Epithelial cell of prostate (primary cell): ENCODE measurements at places on chromosomes 1 and 21.

GRCh38 chr1:209805875-209806760 is at the start of gene IRF6:
Gene IRF6 (minus strand): TSS chr1:209806142. CDS start chr1:209801413, 4,729 bp downstream.
- DNase-seq: no peak

GRCh38 chr1:56304975-56305374 is 274.4 kb downstream of the PLPP3 start:
- no peak for DNase-seq

GRCh38 chr21:42524341-42525028 is 10.8 kb downstream of the SLC37A1 start:
- no peak for DNase-seq

DNA sequence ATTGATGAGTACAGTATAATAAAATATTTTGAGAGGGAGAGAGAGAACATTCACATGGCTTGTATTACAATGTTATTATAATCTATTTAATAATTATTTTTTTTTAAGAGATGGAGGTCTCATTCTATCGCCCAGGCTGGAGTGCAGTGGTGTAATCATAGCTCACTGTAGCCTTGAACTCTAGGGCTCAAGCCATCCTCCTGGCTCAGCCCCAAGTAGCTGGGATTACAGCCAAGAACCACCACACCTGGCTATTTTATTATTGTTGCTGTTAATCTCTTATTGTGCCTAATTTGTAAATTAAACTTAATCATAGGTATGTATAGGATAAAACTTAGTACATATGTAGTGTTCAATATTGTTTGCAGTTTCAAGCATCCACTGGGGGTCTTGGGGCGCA is 57.8 kb downstream of the HS2ST1 start:
- no peak for DNase-seq

- DNase-seq: no peak
Measured at GRCh38 chr1:154743526-154744036, 126.5 kb downstream of the KCNN3 start.

- no peak for DNase-seq
Measured at GRCh38 chr1:245264226-245264625, 109.4 kb downstream of the KIF26B start.
